ENCODE measurements at places on chromosomes 12 and 14.

DNA sequence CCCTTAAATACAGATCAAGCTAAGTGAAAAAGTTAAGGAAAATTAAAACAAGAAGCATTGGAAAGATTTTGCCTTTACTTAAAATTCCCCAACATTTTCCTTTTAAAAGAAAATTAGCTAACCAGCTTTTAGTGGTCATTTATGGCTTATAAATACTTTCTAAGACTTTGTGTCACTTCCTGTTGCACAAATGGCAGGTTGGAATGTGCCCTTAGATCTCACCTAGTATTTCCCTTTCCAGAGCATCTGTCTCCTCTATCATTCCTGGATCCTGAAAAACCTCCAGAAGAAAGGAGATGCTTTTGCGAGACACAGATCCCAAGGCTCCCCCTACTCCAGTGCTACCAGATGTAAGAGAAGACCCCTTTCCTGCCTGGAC, 58.3 kb downstream of the ARF6 start:
- no peak for DNase-seq

- DNase-seq: no peak
Measured at GRCh38 chr14:77324289-77324688, 3.5 kb downstream of the GSTZ1 start.

GRCh38 chr12:66247741-66248140, 54.6 kb upstream of the HELB start:
- DNase-seq: no peak

DNA sequence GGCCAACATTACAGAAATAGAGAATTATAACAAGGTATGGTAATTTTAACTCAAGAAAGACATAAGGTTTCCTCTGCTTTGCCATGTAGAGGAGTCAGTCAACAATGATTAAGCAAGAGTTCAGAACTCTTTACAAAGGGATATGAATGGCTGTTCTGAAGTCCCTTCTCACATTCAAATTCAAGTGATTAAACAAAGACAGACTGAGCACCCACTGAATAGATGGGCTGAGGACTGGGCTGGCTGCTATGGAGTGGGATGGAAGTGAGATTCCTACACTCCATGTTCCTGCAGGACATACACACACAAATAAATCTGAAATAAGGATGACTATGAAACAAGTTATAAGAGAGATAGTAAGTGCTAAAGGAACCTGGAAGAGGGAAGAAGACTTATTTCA, 199.0 kb upstream of the GRIP1 start:
- no peak for DNase-seq

GRCh38 chr12:117218149-117218548, 27.9 kb upstream of the FBXO21 start:
- DNase-seq: no peak

- no peak for DNase-seq
Measured at GRCh38 chr12:88266806-88267360, 124.8 kb downstream of the TMTC3 start.

GRCh38 chr12:94998326-94998725, 5.2 kb downstream of the NDUFA12 start:
- no peak for DNase-seq

DNA sequence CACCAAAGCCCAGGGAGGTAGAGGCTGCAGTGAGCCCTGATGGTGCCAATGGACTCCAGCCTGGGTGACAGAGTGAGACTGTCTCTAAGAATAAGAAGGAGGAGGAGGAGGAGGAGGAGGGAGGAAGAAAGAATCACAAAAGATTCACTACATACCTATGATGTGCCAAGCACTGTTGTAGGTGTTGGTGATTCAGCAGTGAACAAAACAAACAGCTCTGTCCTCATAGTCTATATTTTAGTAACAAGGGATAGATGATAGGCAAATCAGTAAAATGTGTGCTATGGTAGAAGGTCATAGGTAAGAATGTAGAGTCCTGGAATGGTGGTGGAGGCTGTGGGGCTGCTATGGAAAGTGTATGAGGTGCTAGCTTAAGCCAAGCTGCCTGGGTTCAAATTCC, 18.0 kb upstream of the ABHD12B start:
- DNase-seq: no peak

- no peak for DNase-seq
Measured at GRCh38 chr12:101485021-101485420, 9.9 kb downstream of the SPIC start.

DNA sequence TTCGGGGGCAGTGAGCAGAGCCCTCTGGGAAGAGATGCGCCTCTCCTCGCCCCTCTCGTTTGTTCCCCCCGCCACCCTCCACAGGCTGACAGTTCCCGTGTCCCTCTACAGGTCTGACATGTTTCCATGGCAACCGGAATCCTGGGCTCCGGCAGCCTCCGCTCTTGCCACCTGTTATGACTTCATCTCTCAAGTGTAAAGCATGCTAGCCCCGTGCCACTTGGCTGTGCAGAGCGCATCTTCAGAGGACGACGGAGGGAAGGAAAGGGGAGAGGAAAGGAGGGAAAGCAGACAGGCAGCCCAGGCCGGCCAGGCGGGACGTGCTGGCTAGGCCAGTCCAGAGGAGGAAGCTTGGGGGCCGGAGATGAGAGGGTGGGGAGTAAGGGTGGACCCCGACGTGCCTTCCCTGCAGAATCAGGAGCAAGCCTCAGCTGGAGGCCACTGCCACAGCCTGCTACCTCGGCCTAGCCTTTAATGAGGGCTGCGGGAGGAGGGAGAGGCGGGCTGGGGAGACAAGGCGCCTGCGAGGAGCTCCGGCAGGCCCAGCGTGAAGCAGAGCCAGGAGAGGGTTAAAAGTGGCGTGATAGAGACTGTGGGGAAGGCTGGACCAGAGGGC, 214.3 kb downstream of the DPF3 start:
- DNase-seq: no peak

DNA sequence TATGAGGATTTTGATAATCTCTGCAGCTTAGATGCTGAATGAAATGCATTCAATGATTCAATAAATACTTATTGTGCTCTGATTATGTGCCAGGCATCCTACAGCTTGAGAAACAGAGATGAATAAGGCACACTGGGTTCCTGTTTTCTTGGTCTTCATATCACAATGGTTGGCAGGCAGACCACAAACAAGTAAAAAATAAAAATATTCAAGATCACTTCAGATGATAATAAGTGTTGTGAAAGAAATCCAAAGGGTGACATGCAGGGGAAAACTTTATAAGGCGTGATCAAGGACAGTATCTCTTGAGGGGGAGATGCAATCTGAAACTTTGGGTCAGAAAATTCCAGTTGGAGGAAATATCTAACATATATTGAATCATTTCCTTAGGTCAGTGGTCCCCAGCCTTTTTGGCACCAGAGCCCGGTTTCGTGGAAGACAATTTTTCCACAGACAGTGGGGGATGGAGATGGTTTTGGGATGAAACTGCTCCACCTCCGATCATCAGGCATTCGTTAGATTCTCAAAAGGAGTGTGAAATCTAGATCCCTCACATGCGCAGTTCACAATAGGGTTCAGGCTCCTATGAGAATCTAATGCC, 73.7 kb upstream of the RAP1B start:
- DNase-seq: no peak
